ENCODE measurements at places on chromosomes 7 and 10.

- no peak for DNase-seq
Observed at GRCh38 chr10:14880229-14880628, 1.6 kb downstream of the SUV39H2 start.

DNA sequence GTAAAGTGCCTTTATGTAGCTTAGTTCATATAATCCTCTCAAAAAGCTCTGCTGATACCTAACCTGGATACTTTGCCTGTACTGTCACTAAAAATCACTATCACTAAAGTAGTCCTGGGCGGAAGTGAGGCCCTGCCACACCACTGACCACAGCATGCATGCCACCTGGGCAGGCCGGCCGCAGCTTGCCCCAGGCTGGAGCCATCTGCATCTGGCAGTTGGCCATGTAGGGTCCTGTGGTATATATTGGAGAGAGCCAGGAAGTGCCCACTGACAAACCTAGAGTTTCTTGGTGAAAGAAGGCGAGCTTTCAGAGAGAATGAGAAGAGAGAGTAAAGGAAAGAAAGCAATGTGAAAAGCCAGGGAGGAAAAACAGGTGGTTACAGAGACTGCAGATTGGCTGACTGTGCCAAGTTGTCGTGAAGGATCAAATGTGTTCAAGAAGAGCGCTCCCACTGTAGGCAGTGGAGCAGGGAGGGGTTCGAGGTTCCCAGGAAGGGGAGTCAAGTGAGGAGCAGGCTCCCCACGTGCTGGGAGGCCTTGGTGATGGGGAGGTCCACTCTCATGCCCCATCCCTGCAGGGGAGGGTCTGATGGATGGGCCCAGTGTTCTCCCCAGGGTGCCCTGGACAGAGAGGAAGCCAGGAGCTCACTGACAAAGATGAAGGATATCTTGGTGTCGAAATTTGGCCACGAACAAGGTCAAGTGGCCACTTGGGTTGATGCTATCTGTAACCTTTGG, 13.6 kb downstream of the LOXL4 start:
- no peak for DNase-seq

DNA sequence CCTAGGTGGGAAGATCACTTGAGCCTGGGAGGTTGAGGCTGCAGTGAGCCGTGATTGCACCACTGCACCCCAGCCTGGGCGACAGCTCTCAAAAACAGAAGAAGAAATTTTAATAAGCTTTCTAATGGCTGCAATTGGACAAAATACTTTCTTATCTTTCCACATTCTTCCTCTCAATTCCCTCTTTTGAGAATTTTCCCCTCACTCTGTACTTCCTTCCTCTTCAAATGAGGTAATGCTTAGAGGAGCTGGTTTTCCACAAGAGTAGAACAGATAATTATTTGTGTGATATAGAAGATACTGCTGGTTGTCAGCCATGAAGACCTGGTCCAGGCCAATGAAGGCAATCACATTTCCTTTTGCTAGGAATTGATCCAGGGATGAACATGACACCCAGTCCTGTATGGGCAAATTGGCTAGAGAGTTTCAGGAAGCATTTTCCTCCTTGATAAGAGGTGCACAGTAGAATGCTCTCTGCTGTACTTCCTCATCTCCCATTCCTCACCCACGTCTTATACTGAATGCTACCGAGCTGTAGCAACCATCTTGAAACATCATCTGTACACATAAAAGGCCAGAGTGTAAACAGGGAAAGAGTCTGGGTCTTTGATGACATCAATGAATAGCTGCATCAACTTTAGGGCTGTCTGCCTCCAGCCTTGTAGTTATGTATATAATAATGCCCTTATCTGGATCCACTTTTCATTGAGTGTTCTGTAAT, 103.9 kb downstream of the CDK6 start:
- no peak for DNase-seq

DNA sequence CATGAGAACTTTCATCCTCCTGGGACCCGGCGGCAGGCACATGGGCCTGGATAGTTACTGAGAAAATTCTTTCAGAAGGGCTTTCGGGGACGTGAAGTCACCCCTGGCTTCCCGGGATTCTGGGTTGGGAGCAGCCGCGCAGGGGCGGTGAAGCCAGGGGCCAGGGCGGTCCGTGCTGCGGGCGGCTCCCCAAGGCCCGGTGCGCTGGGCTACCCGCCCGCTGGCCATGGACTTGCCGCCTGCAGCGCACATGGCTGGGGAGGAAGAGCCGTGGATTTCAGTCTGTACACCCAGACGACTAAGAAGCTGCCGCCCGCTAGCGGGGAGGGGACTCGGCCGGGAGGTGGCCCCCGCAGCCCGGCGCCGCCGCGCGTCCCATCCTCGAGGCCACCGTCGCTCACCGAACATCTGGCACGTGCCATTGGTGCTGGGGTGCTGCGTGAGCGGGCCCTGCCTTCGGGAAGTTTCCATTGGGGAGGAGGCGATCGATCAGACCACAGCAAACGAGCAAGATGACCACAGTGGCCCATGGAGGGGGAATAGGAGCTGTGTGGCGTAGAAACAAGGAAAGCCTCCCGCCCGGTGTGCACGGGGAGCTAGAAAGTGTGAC, 64.5 kb downstream of the TMEM209 start:
- no peak for DNase-seq
